NCI-H748 treated with DMSO at 0.1 percent for 48 hours (cell line): ENCODE measurements at places on chromosomes 3 and 15.

- peak; percentile 26 for DNase-seq
Observed at GRCh38 chr3:61872077-61872706, 310.8 kb downstream of the PTPRG start.

GRCh38 chr15:30999729-31000128 is 8.3 kb upstream of the MTMR10 start:
- no peak for DNase-seq

DNA sequence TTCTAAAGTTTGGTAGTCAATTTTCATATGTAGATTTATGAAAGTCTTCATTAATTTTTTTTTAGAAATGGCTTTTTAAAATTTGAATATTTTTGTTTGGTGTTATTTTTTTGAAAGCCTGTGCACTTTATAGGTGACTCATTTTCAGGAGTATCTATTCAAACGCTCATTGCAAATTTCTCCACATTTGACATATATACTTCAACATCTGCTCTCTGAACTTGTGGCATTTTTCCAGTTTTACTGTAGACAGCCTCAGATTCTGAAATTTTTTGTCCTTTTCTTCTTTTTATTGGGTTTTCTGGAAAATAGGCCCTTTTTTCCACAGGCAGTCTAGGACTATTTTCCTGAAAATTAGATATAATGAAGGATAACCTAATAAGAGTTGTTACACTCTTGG is 396.6 kb downstream of the RBMS3 start:
- no peak for DNase-seq

DNA sequence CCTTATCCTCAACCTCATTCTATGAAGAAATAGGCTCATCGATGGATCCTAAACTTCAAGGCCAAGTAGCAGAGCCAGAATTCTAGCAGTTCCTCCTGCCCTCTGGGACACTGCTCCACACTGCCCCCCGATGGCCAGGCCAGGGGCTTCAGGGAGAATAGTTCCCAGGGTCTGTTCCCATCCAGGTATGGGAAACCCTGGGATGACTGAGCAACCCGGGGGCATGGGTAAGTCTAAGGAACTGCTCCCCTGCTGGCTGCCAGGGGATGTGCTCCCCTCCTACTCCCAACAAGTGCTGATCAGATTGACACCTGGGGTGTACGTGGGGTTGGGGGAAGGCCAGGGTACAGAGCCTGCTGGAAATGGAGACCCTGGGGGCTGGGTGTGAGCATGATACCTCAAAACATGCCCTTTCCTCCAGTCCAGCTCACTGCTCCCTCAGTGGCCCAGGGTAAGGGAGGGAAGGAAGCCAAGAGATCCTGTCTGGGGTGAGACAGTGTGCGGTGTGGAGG is 7.6 kb downstream of the ULK3 start:
- no peak for DNase-seq

DNA sequence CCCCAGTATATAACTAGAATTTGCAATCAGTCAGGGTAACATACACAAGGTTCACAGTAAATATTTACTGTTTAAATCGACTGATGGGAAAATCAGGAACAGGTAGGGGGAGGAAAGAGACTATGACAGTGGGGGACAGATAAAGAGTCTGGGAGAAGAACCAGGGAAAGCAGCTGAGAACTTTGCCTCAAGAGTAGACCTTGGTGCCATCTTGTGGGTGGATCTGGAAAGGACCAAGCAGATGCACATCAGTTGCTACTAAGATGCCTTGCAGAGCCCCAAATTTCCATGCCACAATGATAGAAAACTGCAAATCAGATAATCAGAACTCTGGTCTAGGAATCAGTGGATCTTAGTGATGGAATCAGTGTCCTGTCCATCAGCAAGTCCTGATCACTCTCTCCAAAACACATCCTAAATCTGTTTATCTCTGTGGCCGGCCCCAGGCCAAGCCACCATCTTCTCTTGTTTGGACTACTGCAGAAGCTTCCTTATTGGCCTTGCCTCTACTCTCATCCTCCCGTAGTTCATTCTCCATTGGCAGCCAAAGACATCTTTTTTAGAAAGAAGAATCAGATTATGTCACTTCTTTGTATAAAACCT is 62.7 kb downstream of the PDE8A start:
- DNase-seq, result no peak

GRCh38 chr15:33737687-33738601 is 230.4 kb upstream of the CHRM5 start:
- DNase-seq, result peak; percentile 8

GRCh38 chr3:152893647-152894046 is 58.7 kb downstream of the P2RY1 start:
- DNase-seq, result no peak

DNA sequence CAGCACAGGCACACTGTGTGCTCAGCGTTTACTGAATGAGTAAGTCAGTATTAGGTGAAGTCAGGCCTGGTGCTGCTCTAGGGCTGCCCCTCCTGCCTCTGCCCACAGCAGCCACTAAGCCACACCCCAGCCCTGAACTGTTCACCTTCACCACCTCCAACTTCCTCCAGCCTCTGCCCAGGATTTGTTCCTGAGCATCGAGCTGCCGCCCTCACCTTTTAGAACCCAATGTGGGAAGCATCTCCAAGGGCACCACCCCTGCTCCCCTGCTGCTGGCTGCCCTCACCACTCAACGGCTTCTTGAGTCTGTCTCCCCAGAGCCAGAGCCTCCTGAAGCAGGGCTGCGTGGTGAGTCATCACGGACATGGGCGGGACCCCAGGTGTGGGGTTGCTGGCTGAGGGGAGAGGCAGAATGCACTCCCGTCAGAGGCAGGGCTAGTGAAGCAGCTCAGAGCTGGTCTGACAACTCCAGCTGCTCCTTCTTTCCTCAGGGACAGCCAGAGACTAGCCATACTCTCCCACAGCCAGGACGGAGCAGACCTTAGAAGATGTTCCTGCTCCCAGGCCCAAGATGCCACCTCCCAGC is 5.8 kb downstream of the HYAL2 start:
- DNase-seq, result no peak

DNA sequence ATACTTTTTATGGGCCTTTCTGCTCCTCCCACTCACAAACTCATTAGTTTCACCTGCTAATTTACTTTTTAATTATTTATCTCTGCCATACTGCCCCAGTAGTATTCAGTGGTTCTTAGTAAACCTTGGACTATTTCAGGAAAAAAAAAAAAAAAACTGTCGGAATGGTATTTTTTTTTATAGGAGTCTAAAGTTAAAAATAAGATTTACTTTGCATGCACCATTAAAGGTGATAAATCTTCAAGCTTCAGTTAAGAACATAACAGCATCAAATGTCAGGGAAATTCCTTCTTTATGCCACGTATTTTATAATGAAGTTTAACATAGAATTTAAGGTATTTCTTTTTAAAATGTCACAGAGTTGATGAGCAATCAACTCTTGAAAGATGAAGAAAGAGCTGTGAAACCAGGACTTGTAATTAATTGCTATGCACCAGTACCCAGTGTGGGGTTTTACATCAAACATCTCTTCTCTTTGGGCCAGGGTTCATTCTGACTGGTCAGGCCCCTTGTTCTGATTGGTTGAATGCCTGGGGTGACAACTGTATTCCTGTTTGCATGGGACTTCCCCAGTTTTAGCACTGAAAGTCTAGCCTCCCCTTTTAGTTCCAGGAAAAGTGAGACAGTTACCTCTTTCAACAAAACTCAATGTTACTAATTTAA is 40.3 kb upstream of the PTPRG start:
- no peak for DNase-seq

DNA sequence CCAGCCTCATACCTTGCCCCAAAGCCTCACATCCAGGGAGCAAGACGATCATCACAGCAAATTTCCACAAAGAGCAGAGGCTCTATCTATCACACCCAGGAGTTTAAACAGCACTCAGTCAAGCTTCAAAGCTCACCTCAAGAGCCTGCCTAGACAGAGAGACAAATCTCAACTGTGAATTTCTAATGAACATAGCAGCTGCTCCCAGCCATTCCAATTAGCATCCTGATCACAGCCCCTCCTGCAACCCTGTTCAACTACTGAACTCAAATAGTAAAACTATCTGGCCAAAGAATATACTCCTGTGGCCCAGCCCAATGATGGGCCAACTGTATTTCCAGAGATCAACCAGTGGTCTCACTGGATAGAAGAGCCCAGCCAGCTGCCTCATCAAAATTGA is 269.8 kb downstream of the CTNNB1 start:
- no peak for DNase-seq

- DNase-seq, result peak; percentile 6
Observed at GRCh38 chr3:40623567-40623966, 98.8 kb downstream of the ZNF621 start.

- DNase-seq, result no peak
Observed at GRCh38 chr3:72246685-72247084, 461.7 kb upstream of the PROK2 start.

DNA sequence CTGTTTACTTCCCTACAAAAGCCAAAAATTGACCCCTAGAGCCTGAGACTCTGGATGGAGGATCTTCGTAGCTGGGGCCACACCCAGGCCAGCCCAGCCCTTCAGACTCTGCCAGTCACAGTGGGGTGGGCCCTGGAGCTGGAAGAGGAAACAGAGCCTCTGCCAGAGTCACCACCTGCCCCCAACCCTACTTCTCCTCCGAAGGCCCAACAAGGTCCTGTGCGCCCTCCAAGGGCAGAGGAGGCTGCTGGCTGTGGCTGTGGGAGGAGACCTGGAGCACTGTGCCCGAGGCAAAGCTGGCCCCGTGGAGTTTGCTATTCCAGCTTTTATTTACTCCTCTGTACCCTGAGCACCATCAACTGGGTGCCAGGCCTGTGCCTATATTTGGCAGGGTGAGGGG is 19.0 kb downstream of the CISH start:
- no peak for DNase-seq

GRCh38 chr3:112639455-112640225 is 1.3 kb downstream of the CCDC80 start:
- no peak for DNase-seq

GRCh38 chr15:43210172-43210745 is 10.6 kb downstream of the EPB42 start:
- DNase-seq, result no peak

GRCh38 chr3:30681649-30682211 is 75.3 kb downstream of the TGFBR2 start:
- DNase-seq, result no peak

DNA sequence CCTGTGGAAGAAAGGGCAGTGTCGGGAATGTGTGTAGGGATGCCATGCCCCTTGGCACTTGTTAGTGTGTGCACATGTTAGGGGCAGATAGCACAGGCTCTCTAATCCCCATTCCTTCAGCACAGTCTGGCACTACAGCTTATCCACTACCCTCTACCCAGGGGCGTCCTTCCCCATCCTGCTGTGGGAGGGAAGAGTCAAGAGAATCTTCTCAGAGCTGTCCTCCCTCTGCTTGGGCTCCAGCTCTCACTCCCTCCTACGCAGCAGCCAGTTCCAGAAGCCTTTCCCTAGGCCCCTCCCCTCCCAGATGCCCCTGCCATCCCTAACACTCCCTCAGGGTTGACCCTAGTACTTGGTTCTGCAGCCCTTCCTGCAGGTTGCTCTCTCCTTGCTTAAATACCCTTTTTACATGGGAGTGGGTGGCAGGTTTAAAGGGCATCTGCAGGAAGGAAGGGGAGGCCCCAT is 815 bp upstream of the GRM2 start:
- no peak for DNase-seq

- DNase-seq, result no peak
Observed at GRCh38 chr3:11726146-11726545, 82.4 kb upstream of the VGLL4 start.

- no peak for DNase-seq
Observed at GRCh38 chr15:85709250-85709649, 85.5 kb downstream of the KLHL25 start.

DNA sequence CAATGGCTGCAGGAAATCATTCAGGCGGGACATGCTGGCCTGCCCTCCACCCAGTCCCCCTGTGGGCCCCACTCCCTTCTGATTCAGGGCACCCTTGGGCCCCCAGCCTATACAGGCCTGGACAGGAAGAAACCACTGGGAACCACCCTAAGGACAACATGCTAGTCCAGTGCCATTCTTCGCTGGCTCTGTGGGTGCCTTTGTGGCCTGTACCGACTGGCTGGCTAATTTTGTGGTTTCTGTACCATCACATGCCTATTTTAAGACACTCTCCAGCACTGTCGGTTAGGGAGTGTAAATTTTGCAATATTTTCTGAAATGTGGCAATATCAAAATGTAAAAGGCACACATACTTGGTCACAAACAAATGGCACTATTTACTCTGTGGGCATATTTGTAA is 61.4 kb upstream of the POLG start:
- DNase-seq, result no peak

DNA sequence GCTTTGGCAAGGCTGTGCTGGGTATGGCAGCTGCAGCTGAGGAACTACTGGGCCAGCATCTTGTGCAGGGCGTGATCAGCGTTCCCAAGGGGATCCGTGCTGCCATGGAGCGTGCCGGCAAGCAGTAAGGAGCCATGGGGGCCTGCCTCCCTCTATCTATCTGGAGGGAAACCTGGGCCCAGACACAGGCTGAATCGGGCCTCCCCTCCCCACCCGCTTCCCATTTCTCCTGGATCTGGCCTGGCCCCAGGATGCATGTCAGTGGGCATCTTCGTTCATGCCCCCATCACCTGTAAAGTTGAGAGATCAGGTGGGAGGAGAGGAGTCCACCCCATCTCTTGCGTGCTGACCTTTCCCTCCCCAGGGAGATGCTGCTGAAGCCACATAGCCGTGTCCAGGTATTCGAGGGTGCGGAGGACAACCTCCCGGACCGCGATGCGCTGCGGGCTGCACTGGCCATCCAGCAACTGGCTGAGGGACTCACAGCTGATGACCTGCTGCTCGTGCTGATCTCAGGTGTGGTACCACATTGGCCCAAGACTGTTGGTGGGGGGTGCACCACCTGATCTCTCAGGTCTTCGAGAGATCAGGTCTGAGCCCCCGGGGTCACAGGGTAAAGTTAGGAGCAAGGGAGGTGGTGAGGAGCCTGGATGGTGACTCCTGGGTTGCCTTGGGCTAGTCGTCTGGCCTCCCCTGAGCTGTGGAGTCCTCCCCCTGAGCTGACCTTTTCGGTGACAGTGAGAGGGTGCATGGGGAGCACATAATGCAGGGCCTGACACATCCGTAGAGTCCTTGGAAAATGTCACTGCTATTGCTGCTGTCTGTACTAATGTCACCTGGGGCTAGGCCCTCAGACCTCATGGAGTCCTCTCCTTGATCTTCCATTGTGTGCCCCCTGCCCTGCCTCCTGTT is 3.2 kb downstream of the GLYCTK start:
- DNase-seq, result no peak

DNA sequence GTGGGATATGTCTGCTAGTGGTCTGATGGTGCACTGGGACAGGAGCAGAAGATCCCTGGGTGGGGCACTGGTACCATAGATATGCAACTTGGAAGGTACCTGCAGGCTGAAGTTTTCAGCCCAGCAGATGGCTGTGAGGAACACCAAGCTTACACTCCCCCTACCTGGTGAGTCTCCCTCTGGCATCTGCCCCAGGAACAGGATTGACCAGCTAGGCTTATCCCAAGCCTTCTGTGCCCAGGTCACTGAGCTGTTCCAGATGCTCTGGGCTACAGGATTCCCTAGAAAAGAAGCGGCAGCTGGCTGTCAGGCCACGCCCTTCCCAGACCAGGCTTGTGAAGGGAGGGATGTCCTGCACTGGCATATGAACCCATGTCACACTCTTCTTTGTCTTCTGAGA is 1130.0 kb downstream of the NAALADL2 start:
- DNase-seq, result no peak

GRCh38 chr15:88069561-88069960 is 187.0 kb downstream of the NTRK3 start:
- DNase-seq, result no peak

GRCh38 chr3:155230382-155230781 is 63.1 kb downstream of the STRIT1 start:
- DNase-seq, result no peak

- no peak for DNase-seq
Observed at GRCh38 chr3:193465992-193466608, 87.5 kb upstream of the ATP13A5 start.
